ENCODE measurements at places on chromosomes 7 and 10.

DNA sequence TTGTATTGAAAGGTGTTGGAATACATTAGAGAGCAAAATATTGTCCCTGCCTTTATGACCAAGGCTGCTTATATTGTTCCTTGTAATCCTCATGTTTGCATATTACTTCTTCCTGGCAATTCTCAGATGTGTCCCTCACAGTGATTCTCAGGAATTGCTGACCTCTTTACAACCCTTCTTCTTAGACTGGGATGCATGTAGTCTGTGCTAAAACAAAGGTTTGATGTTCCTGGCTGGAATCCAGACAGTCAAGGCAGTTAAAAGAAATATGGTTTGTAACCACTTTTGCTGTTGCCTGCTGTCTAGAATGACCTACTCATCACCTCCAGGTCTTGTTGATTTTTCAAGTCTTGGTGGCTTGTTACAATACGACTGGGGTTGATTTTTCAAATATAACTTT lies 367.6 kb downstream of the HGF start:
- DNase-seq = no peak

DNA sequence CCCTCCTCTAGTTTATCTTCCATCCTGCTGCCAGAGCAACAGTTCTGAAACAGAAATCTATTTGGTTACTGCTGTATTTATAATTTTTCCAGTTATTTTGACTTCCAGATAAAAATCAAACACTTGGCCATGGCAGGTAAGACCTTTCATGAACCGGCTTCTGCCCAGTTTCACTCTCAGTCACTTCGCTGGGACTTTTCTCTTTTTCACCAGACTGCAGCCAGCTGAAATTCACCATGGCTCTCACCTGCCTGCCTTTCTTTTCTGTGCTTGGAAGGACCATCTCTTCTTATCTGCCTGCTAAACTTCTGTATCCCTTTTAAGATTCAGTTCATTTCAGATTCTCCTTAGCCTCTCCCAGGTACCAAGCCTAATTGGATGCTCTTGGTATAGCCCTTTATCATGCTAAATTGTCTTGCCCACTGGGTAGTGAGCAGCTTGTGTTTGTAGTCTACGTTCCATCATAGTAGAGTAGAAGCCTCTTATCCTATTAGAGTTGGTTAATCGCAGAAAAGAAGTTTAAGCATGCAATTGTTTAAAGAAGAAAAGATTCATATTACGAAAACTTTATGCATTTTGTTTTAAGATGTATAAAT lies 71.7 kb downstream of the TAF3 start:
- DNase-seq = no peak

DNA sequence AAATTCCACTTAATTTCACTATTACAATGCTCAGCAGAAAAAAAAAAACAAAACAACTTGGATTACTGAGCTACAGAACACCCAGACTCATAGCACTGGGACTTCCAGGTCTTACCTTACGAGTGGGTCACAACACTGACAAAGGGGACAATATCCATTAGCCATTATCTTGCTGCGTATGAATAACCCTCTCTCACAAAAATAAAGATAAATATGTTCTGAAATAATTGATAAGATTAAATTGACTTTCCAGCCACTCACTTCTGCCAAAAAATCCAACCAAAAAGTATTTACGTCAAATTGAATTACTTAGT lies 128.7 kb downstream of the PKD1L1 start:
- DNase-seq = no peak

DNA sequence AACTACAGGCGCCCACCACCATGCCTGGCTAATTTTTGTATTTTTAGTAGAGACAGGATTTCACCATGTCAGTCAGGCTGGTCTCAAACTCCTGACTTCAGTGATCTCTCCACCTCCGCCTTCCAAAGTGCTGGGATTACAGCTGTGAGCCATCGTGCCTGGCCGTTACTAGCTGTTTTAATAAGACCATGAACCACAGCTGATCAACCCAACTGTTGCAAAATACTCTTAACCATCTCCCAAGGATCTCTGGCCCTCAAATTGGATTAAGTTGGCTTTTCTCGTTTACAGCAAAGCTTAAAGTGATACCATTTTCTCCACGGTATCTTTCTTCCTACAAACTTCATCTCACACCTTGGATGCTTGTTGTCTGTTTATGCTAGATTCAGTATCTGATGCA lies 18.3 kb downstream of the ZFAND2A start:
- DNase-seq = no peak

DNA sequence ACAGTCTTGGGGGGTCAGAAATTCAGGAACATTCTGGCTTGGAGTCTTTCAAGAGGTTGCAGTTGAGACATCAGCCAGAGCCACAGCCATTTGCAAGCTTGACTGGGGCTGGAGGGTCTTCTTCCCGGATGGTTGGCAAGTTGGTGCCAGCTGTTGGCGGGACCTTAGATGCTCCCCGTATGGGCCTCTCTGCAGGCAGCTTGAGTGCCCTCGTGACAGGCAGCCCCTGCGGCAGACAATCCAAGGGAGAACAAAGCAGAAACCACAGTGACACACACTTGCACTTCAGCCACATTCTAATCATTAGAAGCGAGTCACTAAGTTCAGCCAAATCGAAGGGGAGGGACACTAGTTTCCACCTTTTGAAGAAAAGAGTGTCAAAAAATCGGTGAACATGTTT lies 59.4 kb upstream of the MXI1 start:
- DNase-seq = no peak
